WTC11 (cell line): ENCODE measurements at places on chromosomes 1 and 21. TPM values are rescaled to one million over a fixed set of nuclear protein-coding genes. Genes with fewer than 3 reads are reported as not detected.

Gene TMEM81
- 5.7 to 7.5 TPM (median 5.7 TPM) in 3 replicates for total RNA-seq

Gene TRIM62
- total RNA-seq, result 10.7 to 13.6 TPM (median 11.0 TPM) in 3 replicates

Gene TFF3
- total RNA-seq, result 2.9 to 4.2 TPM (median 3.5 TPM) in 3 replicates

Gene REG4
- total RNA-seq, result 0.11 to 0.31 TPM in 2 of 3 replicates, not detected in the other

Gene PDZK1
- 0.57 to 0.77 TPM (median 0.57 TPM) in 3 replicates for total RNA-seq

Gene ETV3
- total RNA-seq, result 21.3 to 26.0 TPM (median 22.1 TPM) in 3 replicates

Gene CAMK1G
- 0.28 to 0.96 TPM (median 0.50 TPM) in 3 replicates for total RNA-seq

Gene CA6
- total RNA-seq, result 0.11 TPM in 1 of 3 replicates, not detected in the others

Gene TBX19
- 1.2 to 1.3 TPM (median 1.2 TPM) in 3 replicates for total RNA-seq

Gene CFAP74
- 0.34 to 0.39 TPM (median 0.35 TPM) in 3 replicates for total RNA-seq

Gene FAM131C
- total RNA-seq, result 1.4 to 2.0 TPM (median 1.8 TPM) in 3 replicates

Gene ROR1
- 54.6 to 56.3 TPM (median 55.2 TPM) in 3 replicates for total RNA-seq

Gene FNDC5
- 1.2 to 1.6 TPM (median 1.4 TPM) in 3 replicates for total RNA-seq

Gene TSPEAR
- total RNA-seq, result 2.1 to 2.9 TPM (median 2.7 TPM) in 3 replicates

Gene SH2D1B
- total RNA-seq, result not detected in 3 replicates
